ENCODE measurements at places on chromosomes 16 and 17.

- no peak for DNase-seq
These were observed 11.1 kb downstream of the ZNF385C start for GRCh38 chr17:42087042-42087701.

DNA sequence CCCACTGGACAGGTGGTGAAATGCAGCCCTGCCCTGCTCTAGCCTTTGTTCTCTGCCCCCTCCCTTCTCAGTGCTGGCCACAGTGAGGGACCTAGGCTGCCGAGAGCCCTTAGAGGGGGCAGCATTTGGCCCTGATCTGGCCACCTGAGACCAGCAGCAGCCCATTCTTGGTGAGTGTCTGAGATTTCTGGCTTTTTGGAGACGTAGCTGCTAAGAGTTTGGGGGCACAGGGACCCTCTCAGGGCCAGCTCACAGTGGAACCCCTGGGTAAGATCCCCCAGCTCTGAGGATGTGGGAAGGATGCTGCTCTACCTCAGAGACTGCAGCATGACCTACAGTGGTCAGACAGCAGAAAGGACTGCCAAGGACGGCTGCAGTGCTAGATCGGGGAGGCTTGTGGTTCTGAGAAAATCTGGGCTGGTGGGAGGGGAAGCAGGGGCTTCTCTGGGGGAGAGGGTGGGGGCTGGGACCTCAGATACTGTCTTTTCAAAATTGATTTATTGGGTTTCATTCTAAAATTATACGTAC lies 13.3 kb downstream of the GRB7 start:
- no peak for DNase-seq

GRCh38 chr17:21680366-21680765 lies 12.0 kb upstream of the KCNJ18 start:
- DNase-seq, result no peak

- no peak for DNase-seq
These were observed 73.9 kb upstream of the AKTIP start for GRCh38 chr16:53576904-53577303.

GRCh38 chr16:28289048-28289447 lies 3.3 kb upstream of the SBK1 start:
- no peak for DNase-seq

DNA sequence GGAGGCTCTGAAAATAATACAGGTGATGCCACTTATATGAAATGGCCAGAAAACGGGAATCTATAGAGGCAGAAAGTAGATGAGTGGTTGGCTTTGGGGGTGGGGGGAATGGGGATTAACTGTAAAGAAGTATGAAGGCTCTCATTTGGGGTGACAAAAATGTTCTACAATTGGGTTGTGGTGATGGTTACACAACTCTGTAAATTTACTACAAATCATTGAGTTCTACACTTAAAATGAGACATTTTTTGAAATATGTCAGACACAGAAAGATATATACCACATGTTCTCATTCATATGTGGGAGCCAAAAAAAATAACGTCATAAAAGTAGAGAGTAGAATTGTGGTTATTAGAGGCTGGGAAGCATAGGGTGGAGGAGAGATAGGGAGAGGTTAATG lies 25.7 kb downstream of the ARHGAP17 start:
- no peak for DNase-seq

- DNase-seq, result no peak
These were observed 54.5 kb downstream of the MRC2 start for GRCh38 chr17:62681939-62682381.

- DNase-seq, result no peak
These were observed 14.8 kb downstream of the TEKT5 start for GRCh38 chr16:10679921-10680320.

- DNase-seq, result peak; percentile 71
These were observed 21.8 kb upstream of the ASGR2 start for GRCh38 chr17:7136266-7136877.

GRCh38 chr16:46883353-46883689 lies 841 bp upstream of the GPT2 start:
- DNase-seq, result no peak

GRCh38 chr16:11396241-11397048 lies 51.2 kb downstream of the RMI2 start:
- DNase-seq, result peak; percentile 61

DNA sequence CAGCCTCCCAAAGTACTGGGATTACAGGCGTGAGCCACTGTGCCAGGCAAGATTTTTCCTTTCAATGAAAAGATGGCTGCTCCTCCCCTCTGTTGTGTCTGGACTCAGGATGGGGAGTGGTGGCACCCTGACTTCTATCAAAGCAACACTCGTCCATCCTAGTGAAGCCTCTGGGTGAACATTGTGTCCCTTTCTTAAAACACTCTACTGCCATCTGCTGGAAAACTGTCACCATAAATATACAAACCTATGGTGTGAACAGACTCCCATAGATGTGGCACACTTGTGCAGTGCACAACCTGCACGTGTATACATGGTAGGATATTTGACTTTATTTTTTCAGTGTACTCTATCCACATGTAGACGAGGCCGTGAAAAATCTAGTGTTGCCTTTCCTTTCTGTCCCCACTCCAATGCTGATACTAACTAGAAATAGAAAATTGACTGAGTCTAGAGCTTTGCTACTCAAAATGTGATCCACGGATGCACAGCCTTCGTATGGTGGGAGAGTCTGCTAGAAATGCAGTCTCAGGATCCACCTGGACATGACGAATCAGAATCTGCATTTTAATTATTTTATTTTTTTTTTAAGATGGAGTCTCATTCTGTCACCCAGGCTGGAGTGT lies 55.9 kb upstream of the PLCG2 start:
- DNase-seq, result no peak

- DNase-seq, result no peak
These were observed 21.9 kb downstream of the OMG start for GRCh38 chr17:31275116-31275515.

- DNase-seq, result no peak
These were observed 27.9 kb upstream of the HYDIN start for GRCh38 chr16:71258372-71258771.

DNA sequence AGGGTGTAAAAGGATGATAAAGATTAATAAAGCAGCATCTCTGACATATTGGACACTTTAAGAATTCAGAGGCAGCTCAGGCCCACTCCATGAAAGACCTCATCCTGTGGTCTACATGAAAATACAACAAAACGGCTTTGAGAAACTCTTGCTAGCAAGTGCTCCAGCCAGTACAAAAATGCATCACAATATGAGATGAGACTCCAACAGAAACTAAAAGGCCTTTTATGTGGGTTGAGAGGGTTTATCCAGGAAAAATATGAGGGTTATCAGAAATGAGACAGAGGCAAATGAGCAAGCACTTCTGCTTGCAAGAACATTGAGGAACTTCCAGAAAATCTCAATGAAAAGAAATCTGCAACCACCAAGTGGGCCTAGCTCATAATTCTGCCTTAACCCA lies 65.7 kb downstream of the LITAF start:
- DNase-seq, result no peak

- DNase-seq, result no peak
These were observed 13.5 kb downstream of the TRIM37 start for GRCh38 chr17:59093145-59093701.

GRCh38 chr16:51939378-51939871 lies 607.5 kb downstream of the TOX3 start:
- no peak for DNase-seq

- no peak for DNase-seq
These were observed 31.9 kb downstream of the NMT1 start for GRCh38 chr17:45092911-45093430.
